ENCODE measurements at places on chromosomes 7 and 10.

DNA sequence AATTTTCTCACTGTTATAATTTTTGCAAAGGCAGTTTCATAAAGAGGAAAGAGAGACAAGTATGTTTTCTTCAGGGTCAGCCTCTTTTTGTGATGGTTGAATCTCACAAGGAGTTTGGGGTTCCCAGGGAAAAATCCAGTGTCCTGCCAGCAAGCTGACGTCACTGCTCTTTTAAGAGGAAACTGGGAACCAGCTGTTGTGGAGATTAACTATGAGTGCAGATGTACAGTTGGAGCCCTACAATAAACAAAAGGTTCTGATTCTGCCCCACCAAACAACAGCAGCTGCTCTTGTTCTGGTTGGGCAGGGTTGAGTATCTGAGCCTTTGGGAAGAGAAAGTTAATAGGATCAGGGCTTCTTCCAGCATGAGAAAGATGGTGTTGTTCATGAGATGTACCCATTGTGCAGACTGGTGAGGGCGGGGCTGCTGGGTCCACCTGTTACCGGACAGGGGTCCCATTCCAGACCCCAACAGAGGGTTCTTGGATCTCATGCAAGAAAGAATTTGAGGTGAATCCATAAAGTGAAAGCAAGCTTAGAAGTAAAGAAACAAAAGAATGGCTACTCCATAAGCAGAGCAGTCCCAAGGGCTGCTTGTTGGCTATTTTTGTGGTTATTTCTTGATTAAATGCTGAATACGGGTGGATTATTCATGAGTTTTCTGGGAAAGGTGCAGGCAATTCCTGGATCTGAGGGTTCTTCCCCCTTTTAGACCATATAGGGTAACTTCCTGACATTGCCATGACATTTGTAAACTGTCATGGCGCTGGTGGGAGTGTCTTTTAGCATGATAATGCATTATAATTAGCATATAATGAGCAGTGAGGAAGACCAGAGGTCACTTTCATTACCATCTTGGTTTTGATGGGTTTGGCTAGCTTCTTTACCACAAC lies 12.5 kb downstream of the PRF1 start:
- no peak for DNase-seq

DNA sequence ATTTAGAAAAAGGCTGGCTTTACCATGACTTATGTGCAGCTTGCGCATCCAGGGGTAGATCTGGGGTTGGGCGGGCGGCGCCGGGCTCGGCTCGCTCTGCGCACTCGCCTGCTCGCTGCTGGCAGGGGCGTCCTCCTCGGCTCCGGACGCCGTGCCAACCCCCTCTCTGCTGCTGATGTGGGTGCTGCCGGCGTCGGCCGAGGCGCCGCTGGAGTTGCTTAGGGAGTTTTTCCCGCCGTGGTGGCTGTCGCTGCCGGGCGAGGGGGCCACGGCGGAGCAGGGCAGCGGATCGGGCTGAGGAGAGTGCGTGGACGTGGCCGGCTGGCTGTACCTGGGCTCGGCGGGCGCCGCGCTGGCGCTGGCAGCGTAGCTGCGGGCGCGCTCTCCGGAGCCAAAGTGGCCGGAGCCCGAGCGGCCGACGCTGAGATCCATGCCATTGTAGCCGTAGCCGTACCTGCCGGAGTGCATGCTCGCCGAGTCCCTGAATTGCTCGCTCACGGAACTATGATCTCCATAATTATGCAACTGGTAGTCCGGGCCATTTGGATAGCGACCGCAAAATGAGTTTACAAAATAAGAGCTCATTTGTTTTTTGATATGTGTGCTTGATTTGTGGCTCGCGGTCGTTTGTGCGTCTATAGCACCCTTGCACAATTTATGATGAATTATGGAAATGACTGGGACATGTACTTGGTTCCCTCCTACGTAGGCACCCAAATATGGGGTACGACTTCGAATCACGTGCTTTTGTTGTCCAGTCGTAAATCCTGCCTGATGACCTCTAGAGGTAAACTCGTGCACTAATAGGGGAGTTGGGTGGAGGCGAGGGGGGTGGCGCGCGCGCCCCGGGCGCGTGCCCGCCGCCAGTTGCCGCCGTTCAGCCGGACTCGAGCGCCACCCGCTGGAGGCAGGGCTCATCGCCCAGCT lies at the start of gene HOXA5:
HOXA5 (minus strand) TSS at position 659 of the 927 bp plus-strand sequence; CDS start at position 585, 74 bp downstream.
- DNase-seq: peak; percentile 87

DNA sequence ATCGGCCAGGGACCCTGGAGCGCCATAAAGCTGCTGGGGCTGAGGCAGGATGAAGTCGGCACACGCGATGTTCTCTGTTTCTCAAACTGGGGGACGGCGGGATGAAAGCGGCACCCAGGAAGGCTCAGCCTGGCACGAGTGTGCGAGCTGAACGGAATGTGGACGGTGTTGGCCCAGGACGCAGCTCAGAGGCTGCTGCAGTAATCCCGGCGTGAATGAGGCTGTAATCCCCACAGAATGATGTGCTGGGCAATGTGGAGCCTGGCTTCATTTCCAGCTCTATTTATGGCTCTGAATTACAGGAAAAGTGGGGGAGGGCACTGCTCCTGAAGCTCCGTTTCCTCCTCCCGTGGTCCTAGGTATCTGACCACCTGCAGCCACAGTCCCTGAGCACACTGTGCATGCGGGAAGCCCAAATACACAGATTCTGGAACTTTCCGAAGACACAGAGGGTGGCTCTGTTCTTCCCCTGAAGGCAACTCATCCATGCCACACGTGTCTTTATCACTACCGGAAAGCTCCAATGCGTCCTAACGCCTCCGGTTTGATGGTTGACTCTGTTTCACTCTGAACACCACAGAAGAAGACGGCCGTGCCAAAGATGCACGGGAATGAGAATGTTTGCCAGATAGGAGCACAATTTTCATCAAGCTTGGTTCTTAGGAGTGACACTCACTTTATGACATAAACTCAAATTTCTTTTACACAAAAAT lies 37.6 kb downstream of the KLF6 start:
- DNase-seq: no peak

GRCh38 chr10:17212802-17213221 lies 11.3 kb upstream of the TRDMT1 start:
- no peak for DNase-seq

- no peak for DNase-seq
Observed at GRCh38 chr10:73486601-73487000, 9.2 kb downstream of the PPP3CB start.
